Inflammatory macrophage treated with lipopolysaccharide for 1 hour (primary cell): ENCODE measurements at places on chromosomes 4 and X.

DNA sequence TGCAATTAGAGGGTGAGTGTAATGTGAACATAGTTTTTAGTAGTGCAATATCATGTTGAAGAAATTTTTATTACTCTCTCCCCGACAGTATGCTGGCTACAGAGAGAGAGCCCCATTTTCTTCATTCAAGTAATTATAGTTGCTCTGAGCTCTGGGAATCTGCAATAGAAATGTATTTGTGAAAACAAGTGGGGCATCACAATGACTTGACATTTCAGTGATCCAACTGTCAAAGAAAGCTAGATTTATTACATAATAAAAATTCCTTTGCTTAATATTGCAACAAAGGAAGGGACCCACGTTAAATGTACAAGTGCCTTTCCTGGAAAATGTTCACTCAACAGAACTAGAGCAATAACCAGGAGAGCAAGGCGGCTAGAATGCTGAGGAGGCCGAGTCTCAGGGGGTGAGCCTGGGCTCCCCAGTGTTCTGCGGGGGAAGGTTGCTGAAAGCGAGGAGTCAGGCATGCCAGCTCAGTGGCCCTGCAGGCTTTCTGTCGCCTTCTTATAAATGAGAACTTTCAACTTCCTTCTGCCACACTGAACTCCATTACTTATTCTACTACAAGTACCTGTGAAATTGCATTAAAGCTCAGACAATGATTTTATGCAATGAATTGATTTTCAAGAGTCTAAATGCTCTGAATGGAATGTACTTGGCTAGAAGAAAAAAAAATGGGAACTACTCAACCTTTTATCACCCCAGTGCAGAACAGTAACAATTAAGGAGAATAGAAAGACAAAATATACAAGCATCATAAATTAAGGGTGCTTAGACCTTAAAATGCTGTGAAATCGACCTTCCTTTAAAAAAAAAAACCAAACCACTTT is 476.4 kb downstream of the AFF2 start:
- no peak for DNase-seq

GRCh38 chrX:67892401-67892800 is 348.6 kb downstream of the AR start:
- peak; percentile 6 for DNase-seq

- no peak for DNase-seq
These were observed 44.2 kb downstream of the MID1IP1 start for GRCh38 chrX:38845426-38845825.

GRCh38 chrX:52422884-52423283 is 54.1 kb downstream of the XAGE2 start:
- DNase-seq, result no peak

GRCh38 chr4:2931512-2932301 is 31.5 kb downstream of the NOP14 start:
- peak; percentile 81 for DNase-seq

DNA sequence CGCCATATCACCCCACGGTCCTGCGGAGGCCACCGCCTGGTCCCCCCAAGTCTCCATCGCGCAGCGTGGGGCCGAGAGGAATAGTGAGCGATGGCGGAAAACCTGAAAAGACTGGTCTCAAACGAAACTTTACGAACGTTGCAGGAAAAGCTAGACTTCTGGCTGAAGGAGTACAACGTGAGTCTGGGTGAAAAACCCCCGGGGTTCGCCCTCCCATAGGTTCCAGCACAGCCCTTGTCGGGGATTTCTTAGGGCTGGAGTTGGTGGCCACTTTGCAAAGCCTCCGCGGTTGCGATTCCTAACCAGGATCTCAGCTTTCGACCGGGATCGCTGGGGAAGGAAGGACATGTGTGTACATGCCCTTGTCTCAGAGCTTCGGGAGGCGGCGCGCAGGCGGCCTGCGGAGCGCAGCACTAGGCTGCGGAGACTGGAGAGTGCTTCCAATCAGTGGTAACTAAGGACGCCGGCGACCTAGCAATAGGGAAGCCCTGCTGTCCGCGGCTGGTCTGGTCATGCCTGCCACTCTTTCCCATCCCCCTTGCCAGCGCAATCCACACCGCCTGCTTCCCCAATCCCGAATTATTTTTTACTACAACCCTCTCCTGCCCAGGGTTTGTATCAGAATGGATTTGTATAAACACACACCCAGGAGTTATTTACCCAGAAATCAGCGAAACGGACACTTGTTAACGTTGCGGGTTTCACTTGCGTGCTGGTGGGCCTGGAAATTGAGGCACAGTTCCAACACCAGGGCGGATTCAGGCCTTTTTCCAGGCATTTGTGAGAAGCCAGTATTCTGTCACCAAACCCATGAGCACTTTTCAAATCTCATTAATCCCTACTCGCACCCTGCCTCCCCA is 741 bp downstream of the SPATA18 start:
- peak; percentile 63 for DNase-seq

- DNase-seq, result no peak
These were observed 78.1 kb upstream of the HPGD start for GRCh38 chr4:174600391-174600790.

GRCh38 chrX:140510306-140510676 is 5.4 kb upstream of the SOX3 start:
- DNase-seq, result no peak

DNA sequence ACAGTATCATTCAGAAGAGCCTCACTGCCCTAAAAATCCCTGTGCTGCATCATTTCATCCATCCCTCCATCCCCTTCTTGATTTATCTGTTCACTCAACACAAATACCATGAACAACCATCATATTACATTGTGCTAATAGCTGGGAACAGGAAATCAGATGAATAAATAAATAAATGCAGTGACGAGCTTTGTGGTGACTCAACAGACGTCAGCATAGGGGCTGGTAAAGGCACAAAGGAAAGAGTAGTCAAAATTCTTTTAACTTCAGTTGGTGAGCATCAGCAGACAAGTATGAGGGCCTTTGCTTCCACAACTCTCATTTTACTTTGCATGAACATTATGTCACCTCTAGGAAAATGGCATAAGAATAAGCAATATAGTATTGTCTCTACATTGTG is 65.5 kb downstream of the EDNRA start:
- DNase-seq, result no peak
